Stimulated activated CD4-positive, alpha-beta T cell treated with anti-CD3 and anti-CD28 coated beads, Interleukin-2, amount 100 ng/mL, for 24 hours (primary cell): ENCODE measurements at places on chromosomes 4 and X.

DNA sequence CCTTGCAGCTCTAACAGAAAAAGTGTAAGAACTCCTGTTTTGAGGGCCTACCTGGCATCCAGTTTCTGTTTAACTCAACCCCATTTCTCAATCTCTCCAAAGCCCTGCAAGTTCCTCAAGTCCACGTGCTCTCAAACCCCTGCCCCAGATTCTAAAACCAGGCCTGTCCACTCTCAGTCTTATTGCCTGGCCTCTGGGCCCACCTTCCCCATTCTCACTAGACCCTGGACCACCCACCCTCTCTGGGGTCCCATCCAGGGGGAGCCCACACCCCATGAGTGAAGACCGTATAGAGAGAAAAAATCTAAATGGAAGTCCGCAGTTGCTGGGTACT lies 58.3 kb downstream of the TLR10 start:
- DNase-seq: no peak

GRCh38 chrX:126027229-126027628 lies 138.9 kb downstream of the DCAF12L2 start:
- DNase-seq: no peak

DNA sequence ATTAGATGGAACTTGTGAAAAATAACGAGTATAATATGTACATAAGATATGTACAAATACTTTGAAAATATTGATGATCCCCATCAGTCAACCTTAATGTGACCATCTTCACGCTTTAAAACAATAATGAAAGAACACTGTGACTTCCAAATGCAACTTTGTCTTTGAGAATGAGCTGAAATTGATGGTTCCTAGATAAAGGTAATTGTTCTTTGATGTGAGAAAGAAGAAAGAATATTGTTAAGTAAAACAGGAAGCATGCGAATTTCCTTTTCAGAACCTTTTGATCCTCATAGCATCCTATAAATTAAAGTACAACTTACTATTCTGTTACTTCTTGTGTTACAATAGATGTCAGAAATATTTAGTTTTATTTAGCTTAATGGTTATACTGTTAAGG lies 22.2 kb downstream of the IL2 start:
- DNase-seq: no peak

- no peak for DNase-seq
Measured at GRCh38 chr4:70991596-70991995, 1.9 kb upstream of the DCK start.

DNA sequence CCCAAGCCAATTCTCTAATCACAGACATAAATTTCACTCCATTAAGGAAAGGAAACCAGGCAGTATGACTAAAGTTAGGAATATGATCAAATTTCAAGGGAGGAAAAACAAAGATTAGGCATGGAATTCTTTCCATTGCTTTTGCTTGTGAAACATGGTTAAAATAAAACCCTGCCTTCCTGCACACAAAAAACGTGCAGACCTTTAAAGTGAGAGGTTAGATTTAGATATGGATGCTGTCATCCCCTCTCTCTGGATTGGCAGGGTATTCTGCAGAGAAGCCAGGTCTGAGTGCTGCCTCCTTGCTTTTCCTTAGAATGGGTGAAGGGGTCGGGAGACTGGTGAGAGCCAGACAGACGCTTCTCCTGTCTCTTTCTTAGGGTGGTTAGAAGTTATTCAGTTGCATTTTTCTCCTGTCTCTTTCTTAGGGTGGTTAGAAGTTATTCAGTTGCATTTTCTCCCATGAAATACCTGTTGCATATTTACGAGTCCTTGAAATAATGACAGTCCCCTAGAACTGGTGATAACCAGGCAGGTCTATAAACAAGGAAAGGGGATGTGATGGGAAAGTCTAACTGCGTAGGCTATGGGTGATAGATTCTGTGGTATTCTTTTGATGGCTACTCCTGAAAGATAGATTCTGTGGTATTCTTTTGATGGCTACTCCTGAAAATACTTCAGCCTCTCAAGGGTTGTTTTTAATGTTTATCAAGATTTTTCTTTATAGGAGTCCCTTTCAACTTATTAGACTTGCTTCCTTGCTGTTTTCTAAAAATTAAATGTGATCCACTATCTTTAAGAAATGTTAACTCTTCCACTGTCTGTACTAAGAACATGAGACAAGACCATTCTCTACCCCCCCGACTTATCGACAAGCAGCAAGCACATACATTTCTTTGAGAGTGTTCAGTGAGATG lies 163.6 kb downstream of the SPRY1 start:
- no peak for DNase-seq

- DNase-seq: no peak
Measured at GRCh38 chr4:147078875-147079658, 133.4 kb upstream of the TTC29 start.

DNA sequence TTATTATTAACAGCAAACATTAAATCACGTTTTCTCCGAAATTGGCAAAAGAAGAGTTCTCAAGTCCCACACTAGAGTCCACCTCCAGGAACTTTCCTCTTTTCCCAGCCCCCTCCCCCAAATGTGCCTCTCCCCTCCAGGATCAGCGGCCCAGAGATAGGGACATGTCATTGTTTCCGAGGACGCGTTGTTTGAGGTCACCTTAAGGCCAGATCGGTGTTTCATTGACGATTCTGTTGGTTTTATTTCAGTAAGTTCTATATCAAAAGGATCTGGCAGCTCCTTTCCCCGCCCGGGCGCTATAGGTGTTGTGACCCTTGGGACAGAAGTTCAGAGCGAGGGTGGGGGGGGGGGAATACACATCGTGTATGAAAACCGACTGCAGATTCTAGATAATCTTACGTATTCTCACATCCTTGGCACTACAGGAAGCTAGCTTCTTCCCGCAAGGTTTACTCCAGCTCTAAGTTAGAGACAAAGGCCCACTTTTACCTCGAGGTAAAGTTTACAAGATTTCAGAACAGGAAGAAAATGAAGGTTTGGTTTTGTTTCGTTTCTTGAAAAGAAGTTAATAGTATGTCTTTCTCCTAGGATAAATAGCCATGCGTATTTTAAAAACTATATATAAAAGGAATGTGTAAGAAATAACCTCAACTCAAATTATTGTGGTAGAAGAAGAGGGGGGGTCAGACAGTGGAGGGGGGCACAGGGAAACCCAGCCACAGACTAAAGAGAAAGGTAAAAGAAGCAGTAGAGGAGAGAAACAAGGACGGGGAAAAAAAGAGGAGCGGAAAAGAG lies 739 bp upstream of the MSX1 start:
- DNase-seq: no peak

DNA sequence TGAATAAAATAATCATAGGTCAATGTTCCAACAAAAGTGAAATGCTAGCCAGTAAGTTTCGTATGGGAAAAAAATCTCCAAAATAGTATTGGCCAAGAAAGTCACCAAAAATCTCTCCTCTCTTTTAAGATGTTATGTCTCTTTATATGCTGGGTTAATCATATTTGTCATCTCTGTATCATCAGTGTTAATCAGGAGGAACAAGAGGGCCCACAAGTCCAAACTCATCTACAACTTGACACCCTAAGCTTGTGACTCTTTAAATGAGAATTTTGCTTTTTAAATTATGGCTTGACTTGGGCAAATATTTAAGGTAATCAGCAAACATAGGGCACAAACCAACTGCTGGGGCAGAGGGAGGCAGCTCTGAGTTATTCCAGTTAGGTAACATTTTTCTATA lies 75.5 kb downstream of the AMMECR1 start:
- no peak for DNase-seq

GRCh38 chr4:94527556-94528233 lies 76.0 kb downstream of the PDLIM5 start:
- DNase-seq: no peak

DNA sequence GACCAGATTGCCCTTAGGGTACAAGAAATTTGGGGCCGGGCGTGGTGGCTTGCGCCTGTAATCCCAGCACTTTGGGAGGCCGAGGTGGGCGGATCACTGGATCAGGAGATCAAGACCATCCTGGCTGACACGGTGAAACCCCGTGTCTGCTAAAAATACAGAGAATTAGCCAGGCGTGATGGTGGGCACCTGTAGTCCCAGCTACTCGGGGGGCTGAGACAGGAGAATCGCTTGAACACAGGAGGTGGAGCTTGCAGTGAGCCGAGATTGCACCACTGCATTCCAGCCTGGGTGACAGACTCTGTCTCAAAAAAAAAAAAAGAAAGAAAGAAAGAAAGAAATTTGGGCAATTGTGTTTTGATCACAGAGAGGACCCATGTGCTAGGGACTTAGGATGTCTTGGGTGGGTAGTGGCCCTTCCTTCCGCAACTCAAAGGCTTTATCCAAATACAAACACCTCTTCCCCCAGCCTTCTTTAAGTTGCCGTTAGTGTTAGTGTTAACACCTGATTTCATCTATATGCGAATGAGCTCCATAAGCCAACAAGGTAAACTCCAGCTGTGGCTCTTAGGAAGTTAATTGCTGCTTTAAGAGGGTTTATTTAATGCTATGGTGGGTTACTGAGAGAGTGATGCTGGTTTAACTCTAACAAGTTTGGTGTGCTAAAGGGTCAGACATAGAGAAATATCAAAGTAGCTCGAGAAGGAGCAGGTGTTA lies 8.6 kb upstream of the CCDC110 start:
- no peak for DNase-seq

DNA sequence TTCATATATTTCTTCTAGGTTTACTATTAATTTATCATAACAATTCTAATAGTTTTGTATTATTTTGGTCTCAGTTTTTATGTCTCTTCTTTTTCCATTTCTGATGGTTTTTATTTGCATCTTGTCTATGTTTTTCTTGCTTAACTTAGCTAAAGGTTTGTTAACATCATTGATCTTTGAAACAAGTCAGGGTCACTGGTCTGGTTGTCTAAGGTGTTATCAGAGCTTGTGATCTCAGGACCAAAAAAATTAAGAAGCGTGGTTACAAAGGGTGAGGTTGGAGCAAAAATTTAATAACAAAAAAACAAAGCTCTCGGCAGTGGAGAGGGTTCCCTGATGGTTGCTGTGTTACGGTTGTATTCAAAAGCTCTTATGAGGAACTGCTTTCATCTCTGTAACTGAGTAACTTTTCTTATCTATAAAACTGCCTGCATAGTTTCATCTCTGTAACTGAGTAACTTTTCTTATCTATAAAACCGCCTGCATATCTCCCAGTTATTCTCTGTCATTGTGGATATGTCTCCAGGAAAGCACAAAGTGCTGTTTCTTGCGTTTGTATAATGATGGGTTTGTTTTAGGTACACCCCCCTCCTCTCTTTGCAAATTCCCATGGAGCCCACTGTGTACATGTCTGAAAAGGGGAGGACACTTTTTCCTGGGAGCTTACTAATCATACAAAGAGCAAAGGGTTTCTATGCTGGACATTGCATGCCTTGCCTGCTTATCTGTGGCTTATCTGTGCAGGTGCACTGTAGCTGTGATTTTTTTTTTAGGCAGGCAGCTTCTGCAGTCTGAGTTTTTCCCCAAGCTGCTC lies 62.4 kb upstream of the UGT2B15 start:
- DNase-seq: no peak

- no peak for DNase-seq
Measured at GRCh38 chrX:112826023-112826422, 14.6 kb downstream of the AMOT start.

- no peak for DNase-seq
Measured at GRCh38 chrX:131752493-131753198, 208.8 kb downstream of the OR13H1 start.

- DNase-seq: no peak
Measured at GRCh38 chrX:71111921-71112431, 599 bp upstream of the IL2RG start.

DNA sequence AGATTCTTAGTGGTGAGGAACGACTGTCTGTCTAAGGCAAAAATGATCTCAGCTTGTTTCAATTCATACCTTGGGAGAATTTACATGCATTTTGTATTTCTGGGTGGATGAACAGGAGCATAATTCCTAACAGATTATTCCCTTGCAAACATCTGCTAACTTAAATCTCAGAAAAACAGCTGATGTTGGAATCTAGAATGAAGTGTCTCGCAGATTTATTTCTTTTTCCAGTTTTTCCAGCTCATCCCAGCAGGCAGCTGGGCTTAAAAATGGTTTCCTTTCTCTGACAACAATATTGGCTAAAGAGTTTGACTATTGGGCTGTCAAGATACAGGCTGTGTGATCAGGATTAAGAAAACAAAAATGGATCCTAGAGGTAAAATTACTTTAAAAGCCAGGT lies 1.1 kb downstream of the LNX1 start:
- DNase-seq: no peak

- DNase-seq: no peak
Measured at GRCh38 chrX:28581522-28581921, 5.7 kb upstream of the IL1RAPL1 start.

- DNase-seq: no peak
Measured at GRCh38 chr4:139841464-139842195, 176.0 kb downstream of the MGST2 start.

- peak; percentile 18 for DNase-seq
Measured at GRCh38 chr4:15906020-15906443, 32.5 kb downstream of the FGFBP1 start.

DNA sequence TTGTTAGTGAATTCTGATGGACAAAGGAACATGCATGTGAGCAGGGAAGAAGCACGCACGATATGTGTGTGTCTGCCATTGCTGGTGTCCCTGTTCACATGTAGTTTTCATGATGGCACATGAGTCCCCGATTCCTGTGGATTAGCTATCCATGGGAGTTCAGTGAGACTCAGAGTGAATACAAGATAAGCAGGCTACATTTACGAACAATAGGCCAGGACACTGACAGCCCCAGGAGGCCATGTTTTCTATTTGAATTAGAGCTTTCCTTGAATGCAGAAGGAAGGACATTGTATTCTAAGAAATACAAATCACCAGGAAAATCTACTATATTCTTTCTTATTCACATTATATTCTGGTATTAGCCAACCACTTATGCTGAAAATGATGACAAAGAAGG lies 171.4 kb downstream of the PPP1R2C start:
- no peak for DNase-seq

DNA sequence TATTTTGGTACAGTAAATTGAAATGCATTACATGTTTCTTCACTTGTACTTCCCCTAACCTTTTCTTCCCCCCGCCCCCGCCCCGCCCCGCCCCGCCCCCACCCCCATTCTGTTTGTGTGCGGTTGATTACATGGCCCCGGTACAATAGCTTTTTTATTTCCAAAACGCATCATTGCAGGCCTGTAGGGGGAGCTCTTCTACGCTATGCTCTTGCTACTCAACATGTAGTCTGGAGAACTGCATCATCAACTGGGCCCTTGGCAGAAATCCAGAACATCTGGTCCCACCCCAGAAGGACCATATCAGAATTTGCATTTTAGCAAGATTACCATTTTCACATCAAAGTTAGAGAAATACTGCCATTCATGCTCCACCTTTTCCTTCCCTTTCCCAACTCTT lies 333.3 kb upstream of the DDX53 start:
- no peak for DNase-seq

GRCh38 chr4:27152703-27153102 lies 292.1 kb downstream of the STIM2 start:
- DNase-seq: no peak
